Esophagus squamous epithelium (tissue), 5 donors: ENCODE measurements at places on chromosomes 3 and 15. TPM values are rescaled to one million over a fixed set of nuclear protein-coding genes. Genes with fewer than 3 reads are reported as not detected.

DNA sequence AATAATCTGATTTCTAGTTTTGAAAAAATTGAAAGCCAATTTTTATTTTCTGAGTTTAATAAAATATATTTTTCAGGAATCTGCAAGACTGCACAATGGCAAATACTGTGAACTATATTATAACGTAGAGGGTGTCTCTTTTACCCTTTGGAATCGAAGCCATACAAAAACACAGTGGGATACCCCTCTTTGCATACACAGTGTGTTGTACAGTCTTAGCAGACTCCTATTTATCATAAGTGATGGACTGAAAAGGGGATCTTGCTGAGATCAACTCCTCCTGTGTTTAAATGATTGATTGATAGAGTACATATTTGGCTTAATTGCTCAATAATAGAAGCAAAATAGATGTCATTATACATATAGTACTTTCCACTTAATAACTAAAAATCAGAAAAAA, 981.2 kb downstream of the NSUN3 start:
- no peak overlapping the region for H3K27ac ChIP-seq
- no peaks in the 10 kb centered on the region for H3K36me3 ChIP-seq
- no peak overlapping the region for H3K4me3 ChIP-seq
- H3K27me3 ChIP-seq, result no peaks in the 10 kb centered on the region

DNA sequence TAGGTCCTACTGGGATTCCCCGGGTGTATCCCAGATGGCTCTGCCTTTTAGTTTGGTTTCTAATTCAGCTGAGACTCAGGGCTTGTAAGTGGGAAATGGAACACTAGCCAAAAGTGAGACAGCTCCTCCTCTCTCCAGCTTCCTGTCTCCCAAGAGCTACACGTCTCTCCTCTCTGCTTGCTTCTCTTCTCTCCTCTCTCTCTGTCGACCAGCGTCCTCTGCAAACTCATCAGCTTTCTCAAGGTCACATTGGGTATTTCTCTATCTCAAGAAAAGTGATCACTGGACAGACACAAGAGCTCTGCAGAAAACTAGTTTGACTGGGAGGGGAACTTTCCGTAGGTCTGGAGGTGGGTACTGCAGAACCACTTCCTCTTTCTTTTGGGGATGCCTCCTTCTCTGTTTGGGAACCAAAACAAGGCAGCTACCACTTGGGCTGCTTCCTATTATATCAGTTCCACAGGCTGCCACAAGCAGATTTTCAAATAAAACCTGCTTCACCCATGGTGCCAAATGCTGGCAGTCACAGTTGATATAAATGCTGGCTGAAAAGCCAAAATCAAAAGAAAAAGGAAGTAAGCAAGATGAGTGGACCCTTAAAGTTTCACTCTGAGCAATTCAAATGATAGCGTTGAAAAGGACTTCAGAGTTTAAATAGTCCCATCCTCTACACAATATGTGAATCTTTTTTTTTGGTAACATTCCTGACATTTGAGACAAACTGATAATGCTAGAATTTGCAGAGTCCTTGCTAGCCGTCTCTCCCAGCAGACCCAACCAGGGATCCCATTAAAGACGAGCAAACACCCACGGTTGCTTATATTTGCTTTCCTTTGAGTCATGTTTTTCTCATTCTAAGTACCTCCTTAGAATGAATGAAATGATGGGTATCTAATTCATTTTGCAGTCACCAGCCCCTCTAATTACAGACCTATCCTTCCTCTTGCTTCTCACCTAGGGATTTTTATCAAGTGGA, 7.2 kb upstream of the DYNC1LI1 start:
- no peaks in the 10 kb centered on the region for H3K36me3 ChIP-seq
- H3K4me3 ChIP-seq, result no peak overlapping the region

DNA sequence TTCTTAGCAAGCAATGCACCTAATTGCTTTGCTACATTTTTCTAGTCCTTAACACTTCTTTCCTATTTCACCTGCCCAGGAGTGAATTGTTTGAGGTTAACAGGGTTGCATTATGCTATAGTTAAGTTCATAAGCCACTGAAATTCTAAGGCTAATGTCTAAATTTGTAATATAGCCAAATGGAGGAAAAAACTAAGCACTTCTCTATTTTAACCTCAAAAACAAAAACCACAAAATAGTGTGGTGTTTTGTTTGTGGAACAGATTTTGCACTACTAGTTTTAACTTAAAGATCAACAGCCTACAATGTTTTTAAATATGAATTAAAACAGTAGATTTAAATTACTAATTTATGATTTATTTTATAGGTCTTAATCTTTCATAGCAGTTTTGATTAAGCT, 5.5 kb downstream of the ATOSA start:
- H3K36me3 ChIP-seq, result no peaks in the 10 kb centered on the region
- H3K4me1 ChIP-seq, result peaks cover 6% of the 10 kb centered on the region
- H3K4me3 ChIP-seq, result no peak overlapping the region
- H3K27ac ChIP-seq, result no peak overlapping the region
- no peak for DNase-seq

- H3K4me1 ChIP-seq, result peaks cover 33% of the 10 kb centered on the region
- H3K4me3 ChIP-seq, result peak within 1 kb of the TSS; percentile 90
- H3K27ac ChIP-seq, result peak within 1 kb of the TSS; percentile 96
- no peaks in the 10 kb centered on the region for H3K27me3 ChIP-seq
- H3K36me3 ChIP-seq, result no peaks in the 10 kb centered on the region
These were observed at the start of gene LRRFIP2 for GRCh38 chr3:37174532-37175126. LRRFIP2 (minus strand) TSS chr3:37174582; CDS start chr3:37148983, 25,599 bp downstream.

GRCh38 chr15:88438181-88438580, 29.0 kb downstream of the MRPL46 start:
- H3K27me3 ChIP-seq, result no peaks in the 10 kb centered on the region
- H3K36me3 ChIP-seq, result no peaks in the 10 kb centered on the region
- H3K4me3 ChIP-seq, result no peak overlapping the region
- no peaks in the 10 kb centered on the region for H3K4me1 ChIP-seq
- DNase-seq, result no peak

GRCh38 chr3:100896994-100897393, 96.2 kb downstream of the ABI3BP start:
- DNase-seq, result no peak
- H3K4me3 ChIP-seq, result no peak overlapping the region
- no peaks in the 10 kb centered on the region for H3K27me3 ChIP-seq
- no peak overlapping the region for H3K27ac ChIP-seq
- H3K4me1 ChIP-seq, result no peaks in the 10 kb centered on the region
- H3K36me3 ChIP-seq, result no peaks in the 10 kb centered on the region

Gene TTC23
- total RNA-seq, result 27.7 TPM

Gene TM6SF1
- total RNA-seq, result 3.4 TPM

Gene LRRC31
- total RNA-seq, result not detected

Gene TMEM108
- 0.22 TPM for total RNA-seq

Gene MYL3
- total RNA-seq, result not detected

Gene CHMP2B
- total RNA-seq, result 35.8 TPM

Gene XYLB
- total RNA-seq, result 2.4 TPM

Gene MOBP
- total RNA-seq, result not detected

Gene SLC9C1
- total RNA-seq, result not detected

Gene ALDH1A2
- 0.66 TPM for total RNA-seq

Gene TRPM1
- total RNA-seq, result not detected
